ENCODE measurements at places on chromosomes 7 and 10.
A peak's percentile ranks its signal among the peaks of the same experiment; 100 is the strongest.

- DNase-seq = no peak
These were observed 38.1 kb downstream of the IKZF1 start for GRCh38 chr7:50342616-50343114.

- no peak for DNase-seq
These were observed 620.4 kb downstream of the GALNT17 start for GRCh38 chr7:71752171-71752935.

- no peak for DNase-seq
These were observed 27.2 kb downstream of the IKZF1 start for GRCh38 chr7:50331564-50332208.

DNA sequence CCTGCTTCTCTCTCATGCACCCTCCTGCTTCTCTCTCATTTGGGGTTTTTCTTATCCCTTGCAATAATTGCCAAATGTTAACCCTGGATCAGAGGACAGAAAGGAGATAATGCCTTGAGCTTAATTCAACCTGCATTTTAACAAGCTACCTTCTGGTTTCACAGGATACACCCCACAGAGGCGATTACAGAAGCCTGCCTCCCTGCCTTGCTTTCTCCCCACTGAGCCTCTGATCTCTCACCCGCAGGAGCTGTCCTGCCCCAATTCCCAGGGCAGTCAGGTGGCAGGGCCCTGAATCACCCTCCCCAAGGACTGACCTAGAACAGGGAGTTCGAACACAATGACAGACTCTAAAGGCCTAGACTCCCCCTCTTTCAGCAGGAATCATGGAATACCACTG lies 959.5 kb downstream of the GRID1 start:
- no peak for DNase-seq

GRCh38 chr10:121216295-121216694 lies 365.1 kb downstream of the WDR11 start:
- no peak for DNase-seq

DNA sequence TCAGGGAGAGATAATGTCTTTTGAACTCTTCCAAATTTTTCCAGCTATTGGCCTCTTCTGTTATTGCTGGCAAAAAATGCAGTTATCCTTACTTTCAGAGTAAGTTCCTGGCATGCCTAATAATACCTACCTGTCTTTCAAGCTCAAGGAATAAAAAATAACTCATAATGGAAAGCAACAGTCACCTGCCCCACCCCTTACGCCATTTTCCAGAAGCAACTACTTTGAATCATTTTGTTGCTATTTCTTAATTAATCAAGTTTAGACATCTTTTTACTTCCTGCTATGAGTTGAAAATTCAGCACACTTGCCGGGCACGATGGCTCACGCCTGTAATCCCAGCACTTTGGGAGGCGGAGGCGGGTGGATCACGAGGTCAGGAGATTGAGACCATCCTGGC lies 23.0 kb upstream of the CDK13 start:
- no peak for DNase-seq

DNA sequence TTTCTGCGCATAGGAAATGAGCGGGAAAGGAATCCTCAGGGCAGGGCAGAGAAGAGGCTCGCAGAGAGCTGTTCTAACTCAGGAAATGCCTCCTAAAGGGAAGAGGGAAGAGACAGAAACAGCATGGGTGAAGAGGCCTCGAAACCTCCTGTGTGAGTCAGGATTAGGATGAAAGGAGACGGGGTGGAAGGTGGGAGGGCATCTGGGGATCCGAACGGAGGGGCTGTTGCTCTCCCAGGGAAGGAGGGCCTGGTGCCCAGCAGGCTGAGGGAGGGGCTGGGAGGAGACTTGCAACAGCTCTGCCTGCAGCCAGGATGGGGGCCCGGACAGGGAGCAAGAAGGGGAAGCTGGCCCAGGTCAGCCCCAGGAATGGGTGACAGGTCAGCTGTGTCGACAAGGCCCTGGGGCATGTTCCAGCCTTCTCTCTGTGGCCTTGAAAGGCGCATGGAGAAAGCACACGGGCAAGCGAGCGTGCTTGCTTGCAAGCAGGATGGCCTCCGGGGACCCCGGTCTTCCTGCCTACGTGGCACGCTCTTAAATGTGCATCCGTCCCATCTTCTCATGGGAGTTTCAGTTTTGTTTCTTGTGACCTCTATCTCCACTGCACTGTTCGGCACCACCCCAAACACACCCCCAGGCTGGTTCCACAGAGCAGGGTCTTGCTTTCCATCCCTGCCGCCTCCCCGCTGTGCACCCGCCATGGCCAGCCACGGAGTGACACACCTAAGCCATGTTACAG lies 63.5 kb downstream of the HIPK2 start:
- no peak for DNase-seq

DNA sequence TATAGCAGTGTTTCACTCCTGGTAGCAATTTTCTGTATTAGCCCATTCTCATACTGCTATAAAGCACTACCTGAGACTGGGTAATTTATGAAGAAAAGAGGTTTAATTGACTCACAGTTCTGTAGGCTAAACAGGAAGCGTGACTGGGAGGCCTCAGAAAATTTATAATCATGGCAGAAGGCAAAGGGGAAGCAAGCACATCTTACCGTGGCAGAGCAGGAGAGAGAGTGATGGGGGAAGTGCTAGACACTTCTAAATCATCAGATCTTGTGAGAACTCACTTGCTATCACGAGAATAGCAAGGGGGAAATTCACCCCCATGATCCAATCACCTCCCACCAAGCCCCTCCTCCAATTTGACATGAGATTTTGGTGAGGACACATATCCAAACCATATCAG lies 131.6 kb upstream of the EFCAB10 start:
- DNase-seq = no peak

DNA sequence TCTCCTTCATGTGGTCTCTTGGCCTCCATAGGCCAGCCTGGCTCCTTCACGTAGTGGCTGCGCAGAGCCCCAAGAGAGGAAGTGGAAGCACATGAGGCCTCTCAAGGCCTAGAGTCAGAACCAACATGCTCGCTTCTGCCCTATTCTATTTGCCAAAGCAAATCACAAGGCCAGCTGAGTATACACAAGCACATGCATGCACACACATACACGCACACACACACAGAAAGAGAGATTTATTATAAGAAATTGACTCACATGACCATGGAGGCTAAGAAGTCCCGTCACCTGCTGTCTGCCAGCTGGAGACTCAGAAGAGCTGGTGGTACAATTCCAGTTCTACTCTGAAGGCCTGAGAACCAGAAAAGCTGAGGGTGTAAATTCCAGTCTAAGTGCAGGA lies 64.3 kb upstream of the NRP1 start:
- DNase-seq = no peak

DNA sequence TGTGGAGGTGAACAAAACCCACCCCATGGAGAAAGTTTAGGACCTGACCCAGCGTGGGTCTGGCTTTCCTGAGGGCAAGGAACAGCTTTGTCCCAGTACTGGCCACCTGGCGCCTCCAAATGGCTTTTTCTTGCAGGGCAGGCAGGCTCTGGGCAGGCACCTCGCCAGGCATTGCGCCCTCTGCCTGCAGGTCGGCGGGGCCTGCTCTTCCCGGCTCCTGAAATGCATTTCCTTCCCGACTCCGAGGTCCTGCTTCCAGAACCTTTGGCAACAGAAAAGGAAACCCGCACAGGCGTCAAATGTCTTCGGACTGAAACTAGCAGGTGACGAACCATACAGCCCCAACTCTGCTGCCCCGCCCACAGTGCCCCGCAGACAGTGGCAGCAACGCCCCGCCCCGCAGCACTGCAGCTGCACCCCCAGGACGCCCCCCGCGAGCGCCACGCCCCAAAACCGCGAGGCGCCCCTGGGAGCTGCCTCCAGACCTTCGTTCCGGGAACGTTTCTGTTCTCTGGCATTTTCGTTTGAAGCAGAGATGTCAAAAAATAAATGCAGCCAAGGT lies 65.5 kb downstream of the C10orf143 start:
- no peak for DNase-seq

DNA sequence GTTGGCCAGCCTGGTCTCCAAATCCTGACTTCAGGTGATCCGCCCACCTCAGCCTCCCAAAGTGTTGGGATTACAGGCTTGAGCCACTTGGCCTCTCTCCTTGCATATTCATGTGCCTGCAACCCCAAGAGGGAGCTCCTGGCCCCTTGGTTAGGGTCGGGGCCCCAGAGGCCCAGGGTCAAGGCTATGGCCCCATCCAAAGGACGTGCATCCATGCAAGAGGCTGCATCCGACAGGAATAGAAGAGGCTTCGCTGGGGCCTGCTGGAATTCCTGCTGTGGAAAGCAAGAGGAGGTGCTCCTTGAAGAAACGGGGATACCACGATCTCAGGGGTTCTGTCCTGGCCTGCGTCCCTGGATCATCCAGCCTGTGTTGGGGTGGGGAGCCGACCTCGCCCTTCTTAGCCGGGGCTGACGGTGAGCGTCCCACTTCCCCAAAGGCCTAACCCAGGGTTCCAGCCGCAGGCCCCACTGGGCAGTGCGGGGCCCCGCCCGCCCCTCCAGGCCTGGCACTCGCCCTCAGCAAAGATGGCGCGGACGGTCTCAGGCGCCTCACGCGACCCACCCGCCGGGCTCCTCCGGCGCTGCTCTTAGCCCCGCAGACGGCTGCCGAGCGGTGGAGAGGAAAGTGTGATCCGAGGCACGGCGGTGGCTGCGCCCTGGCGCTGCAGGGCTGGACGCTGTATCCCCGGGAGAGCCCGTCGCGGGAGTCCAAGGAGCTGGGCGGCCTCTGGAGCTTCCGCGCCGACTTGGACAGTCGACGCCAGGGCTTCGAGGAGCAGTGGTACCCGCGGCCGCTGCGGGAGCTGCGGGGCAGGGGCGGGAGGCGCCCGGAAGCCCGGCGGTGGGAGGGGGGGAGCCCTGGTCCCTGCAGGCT lies 54.7 kb downstream of the ZNF727 start:
- DNase-seq = no peak

GRCh38 chr10:114753126-114753525 lies 68.5 kb upstream of the FHIP2A start:
- peak; percentile 45 for DNase-seq

GRCh38 chr10:17116193-17116592 lies 13.4 kb downstream of the CUBN start:
- no peak for DNase-seq

DNA sequence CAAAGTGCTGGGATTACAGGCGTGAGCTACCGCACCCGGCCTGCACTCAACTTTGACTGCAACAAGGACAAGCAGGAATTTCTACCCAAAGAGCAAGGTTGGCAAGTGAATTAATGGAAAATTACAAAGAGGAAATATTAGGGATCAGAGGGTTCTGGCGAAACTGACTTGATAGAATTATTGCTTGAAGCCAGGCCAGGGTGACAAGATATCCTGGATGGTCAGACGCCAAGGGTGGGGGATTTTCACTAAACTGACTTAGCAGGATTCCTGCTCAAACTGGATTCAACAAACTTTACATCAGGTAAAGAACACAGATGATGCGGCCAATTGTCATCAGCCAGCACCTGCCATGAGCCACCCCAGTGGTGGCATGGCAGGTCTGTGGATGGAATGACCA lies 603.6 kb upstream of the MGMT start:
- no peak for DNase-seq

DNA sequence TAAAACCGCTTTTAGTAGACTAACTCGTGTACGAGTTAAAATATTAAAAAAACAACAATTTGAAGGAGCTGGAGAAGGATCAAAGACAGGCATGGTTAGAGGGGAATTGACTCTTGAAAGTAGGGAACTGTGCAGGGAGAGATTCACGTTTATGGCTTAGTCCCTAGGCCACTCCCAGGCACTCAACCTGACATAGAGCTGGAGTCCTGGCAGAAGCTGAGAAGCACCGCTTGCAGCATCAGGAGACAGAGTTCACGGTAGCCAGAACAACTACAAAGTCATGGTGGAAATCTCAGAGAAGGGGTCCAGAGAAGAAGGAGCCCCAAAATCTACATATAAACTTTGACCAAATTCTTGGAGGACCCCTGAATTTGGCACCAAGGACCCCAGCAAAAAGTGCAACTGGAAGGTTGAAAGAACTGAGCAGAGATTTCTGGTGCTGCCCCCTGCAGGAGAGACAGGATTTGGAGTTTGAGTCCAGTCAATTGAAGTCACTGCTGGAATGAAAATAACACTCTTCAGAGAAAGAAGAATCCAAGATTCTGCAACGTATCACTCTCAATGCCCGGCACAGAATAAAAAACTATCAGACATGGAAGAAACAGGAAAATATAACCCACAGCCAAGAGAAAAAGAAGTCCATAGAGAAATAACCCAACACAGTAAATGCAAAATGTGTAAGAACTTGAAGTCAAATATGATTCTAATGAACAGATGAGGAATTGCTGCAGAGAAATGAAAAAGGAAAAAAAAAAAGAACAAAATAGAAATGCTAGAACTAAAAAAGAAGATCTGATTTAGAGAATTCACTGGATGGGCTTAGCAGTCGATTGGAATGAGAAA lies 493.3 kb upstream of the PODXL start:
- DNase-seq = peak; percentile 44

DNA sequence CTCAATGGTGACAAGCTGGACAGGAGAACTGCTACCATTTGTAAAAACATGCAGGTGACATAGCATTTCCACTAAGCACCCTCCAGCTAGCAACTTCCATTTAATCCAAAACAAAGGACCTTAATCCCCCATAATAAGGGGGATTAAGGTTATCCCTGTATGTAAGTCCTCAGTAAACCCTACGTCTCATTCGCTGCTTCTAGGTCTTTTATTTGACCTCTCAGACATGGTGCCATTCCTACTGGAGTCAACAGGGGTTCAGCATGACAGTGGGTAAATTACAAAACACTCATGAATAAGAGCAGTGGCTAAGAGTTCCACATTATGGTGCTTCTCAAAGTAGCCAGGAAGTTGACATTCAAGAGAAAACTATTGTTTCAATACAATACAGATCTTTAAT lies 121.8 kb upstream of the CAV2 start:
- DNase-seq = no peak

GRCh38 chr10:114374053-114374791 lies 30.1 kb downstream of the AFAP1L2 start:
- DNase-seq = no peak

DNA sequence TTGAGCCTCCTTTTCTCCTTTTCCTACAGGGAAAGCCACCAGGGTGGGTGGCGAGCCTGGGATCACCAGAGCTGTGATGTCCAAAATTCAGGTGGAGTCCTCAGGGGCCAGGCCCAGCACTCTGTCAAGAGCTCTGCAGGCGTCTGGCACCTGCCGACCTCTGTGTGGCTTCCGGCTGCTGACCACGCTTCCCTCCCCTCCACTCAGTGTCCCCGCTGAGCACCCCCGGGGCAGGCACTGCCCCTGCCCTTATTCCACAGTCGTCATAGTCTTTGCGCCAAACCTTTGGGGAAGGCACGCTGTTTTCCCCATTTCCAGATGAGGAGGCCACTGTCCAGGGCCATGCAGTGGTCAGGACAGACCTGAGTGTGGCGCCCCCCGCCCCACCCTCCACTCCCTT lies 7.5 kb downstream of the MTG1 start:
- no peak for DNase-seq

- DNase-seq = no peak
These were observed 49.9 kb downstream of the SORCS3 start for GRCh38 chr10:104690959-104691358.
